ENCODE measurements at places on chromosomes 3 and 15. TPM values are rescaled to one million over a fixed set of nuclear protein-coding genes. Genes with fewer than 3 reads are reported as not detected.

DNA sequence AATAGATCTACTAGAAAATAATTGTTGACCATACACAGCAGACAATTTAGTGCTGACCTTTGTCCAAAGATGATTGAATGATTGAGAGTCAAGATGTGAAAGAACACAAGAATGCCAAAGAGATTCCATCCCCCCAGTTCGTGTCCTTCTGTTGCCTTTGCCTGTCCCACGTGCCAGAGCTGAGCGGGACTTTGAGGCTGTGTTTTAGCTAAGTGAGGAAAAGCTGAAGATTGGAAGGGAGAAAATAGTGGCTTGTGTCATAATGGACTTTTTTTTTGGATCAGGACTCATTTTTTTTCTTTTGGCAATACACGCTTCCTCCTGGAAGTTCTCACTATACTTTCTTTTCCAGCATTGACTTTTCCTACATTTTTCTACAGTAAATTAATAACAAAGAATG lies 206.6 kb upstream of the MDFIC2 start:
- H3K4me1 ChIP-seq, result no peaks in the 10 kb centered on the region
- H3K4me3 ChIP-seq, result no peak overlapping the region
- no peaks in the 10 kb centered on the region for H3K27me3 ChIP-seq

- no peaks in the 10 kb centered on the region for H3K36me3 ChIP-seq
- no peak overlapping the region for H3K27ac ChIP-seq
- DNase-seq, result no peak
- H3K4me1 ChIP-seq, result peaks cover 9% of the 10 kb centered on the region
Measured at GRCh38 chr3:112857526-112857925, 10.9 kb upstream of the CD200R1L start.

DNA sequence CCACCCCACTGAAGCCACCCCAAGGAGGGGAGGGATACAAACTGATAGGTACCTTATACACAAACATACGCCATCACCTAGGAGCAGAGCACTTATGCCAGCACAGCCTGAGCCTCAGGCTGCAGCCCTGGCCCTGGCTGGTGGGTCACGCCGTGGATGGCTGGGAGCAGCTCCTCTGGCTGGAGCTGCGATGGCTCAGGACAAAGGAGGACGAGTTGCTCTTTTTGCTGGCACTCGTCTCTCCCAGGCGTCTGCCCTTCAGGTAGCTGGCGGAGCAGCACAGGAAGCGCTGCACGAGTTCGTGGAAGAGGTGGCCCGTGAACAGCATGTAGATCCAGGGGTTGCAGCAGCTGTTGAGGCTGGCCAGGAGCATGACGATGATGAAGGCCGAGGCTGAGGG lies 16.6 kb downstream of the OXTR start:
- H3K4me1 ChIP-seq, result no peaks in the 10 kb centered on the region
- no peak overlapping the region for H3K27ac ChIP-seq
- DNase-seq, result no peak
- H3K4me3 ChIP-seq, result no peak overlapping the region
- H3K27me3 ChIP-seq, result no peaks in the 10 kb centered on the region

DNA sequence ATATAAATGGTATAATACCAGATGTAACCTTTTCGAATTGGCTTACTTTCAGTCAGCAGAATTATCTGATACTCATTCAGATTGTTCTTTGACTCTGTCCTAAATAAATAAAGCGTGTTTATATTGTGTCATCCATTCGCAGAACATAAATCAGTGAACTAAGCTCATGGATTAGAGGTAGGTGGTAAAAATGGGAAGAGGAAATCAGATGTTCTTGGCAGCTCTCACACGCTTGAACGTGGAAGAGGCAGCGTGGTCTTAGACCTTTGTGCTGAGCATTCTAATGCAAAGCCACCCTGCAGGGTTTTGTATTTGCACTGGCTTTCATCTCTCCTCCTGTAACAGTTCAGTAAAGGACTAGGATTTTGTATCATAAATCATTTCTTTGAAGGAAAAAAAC lies 441.4 kb downstream of the GABRG3 start:
- no peak overlapping the region for H3K4me3 ChIP-seq
- no peaks in the 10 kb centered on the region for H3K27me3 ChIP-seq
- DNase-seq, result no peak
- H3K27ac ChIP-seq, result no peak overlapping the region

DNA sequence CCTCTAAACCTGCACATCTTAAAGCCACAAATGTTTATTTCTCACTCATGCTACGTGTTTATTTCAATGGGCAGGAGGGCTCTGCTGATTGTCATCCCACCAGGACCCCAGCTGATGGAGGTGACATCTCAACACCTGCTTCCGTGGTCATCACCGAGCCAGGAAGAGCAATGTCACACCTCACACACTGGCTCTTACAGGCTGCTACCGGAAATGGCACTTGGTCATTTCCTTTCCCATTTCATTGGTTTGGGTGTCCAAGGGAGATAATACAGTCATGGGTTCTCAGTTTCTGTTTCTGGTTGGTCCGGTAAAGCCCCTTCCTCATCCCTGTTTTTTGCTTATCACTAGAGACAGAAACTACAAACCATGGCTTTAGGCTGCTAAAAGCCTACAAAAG lies 41.9 kb downstream of the ABHD2 start:
- H3K27ac ChIP-seq, result no peak overlapping the region
- H3K36me3 ChIP-seq, result no peaks in the 10 kb centered on the region
- DNase-seq, result no peak
- no peaks in the 10 kb centered on the region for H3K27me3 ChIP-seq
- peaks cover 9% of the 10 kb centered on the region for H3K4me1 ChIP-seq

GRCh38 chr3:54259636-54260035 lies 137.3 kb downstream of the CACNA2D3 start:
- no peak overlapping the region for H3K4me3 ChIP-seq
- no peaks in the 10 kb centered on the region for H3K4me1 ChIP-seq
- H3K27ac ChIP-seq, result no peak overlapping the region
- no peak for DNase-seq
- H3K36me3 ChIP-seq, result no peaks in the 10 kb centered on the region
- no peaks in the 10 kb centered on the region for H3K27me3 ChIP-seq

DNA sequence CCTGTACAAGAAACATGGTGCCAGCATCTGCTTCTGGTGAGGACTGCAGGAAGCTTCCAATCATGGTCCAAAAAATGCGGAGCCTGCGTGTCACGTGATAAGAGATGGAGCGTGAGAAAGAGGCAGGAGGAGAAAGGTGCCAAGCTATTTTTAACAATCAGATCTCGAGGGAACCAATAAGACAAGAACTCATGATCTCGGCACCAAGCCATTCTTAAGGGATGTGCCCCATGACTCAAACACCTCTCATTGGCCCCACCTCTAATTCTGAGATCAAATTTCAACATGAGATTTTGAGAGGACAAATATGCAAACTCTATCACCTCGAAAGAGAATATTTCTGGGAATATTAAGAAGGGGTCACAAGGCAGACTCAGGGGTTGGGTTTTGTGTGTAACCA lies 107.2 kb downstream of the PYDC2 start:
- no peaks in the 10 kb centered on the region for H3K27me3 ChIP-seq
- no peak overlapping the region for H3K27ac ChIP-seq
- no peak for DNase-seq

- H3K27me3 ChIP-seq, result no peaks in the 10 kb centered on the region
- no peaks in the 10 kb centered on the region for H3K36me3 ChIP-seq
- H3K4me1 ChIP-seq, result no peaks in the 10 kb centered on the region
- H3K27ac ChIP-seq, result no peak overlapping the region
- no peak overlapping the region for H3K4me3 ChIP-seq
- no peak for DNase-seq
Measured at GRCh38 chr3:64267721-64268604, 42.7 kb upstream of the PRICKLE2 start.

- no peak for DNase-seq
- H3K27ac ChIP-seq, result no peak overlapping the region
- peaks cover 47% of the 10 kb centered on the region for H3K4me1 ChIP-seq
- H3K36me3 ChIP-seq, result no peaks in the 10 kb centered on the region
Measured at GRCh38 chr15:73599934-73600333, 33.3 kb downstream of the NPTN start.

- no peak overlapping the region for H3K4me3 ChIP-seq
- H3K36me3 ChIP-seq, result no peaks in the 10 kb centered on the region
- no peaks in the 10 kb centered on the region for H3K4me1 ChIP-seq
- H3K27me3 ChIP-seq, result no peaks in the 10 kb centered on the region
- H3K27ac ChIP-seq, result no peak overlapping the region
Measured at GRCh38 chr3:161208931-161209330, 12.2 kb upstream of the NMD3 start.

DNA sequence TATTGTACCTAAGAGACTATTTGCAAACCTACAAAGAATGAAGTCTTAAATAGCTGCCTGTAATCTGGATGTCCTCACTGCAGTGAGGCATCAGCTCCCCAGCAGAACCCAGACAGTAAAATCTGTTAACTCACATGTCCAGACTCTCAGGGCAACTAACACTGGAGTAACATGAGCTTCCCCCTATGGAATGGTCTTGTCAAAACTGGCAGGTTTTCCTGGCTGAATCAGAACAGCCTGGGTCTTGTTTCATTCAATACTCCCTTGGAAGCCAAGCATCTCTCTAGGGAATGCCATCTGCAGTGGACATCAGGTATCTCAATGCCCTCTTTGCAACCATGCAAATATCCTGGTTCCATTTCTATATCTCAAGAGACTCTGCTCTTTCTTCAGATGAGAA lies 24.4 kb downstream of the PTPN9 start:
- H3K27me3 ChIP-seq, result no peaks in the 10 kb centered on the region
- H3K36me3 ChIP-seq, result no peaks in the 10 kb centered on the region
- peaks cover 31% of the 10 kb centered on the region for H3K4me1 ChIP-seq
- DNase-seq, result peak; percentile 59

DNA sequence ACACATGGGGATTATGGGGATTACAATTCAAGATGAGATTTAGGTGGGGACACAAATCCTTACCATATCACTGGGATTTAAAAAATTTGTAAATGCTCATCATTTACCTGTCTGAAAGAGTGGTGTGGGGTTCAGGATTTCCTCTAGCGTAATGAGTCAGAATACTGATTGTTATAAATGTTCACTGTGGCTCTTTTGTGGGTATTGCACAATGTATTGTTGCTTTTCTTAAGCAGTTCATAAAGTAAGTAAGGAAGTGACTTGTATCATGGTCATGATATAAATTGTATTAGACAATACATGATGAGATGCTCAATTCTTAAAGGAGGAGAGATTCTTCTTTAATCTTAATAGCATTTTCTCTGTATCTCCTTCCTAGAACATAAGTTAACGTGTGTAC lies 262.1 kb downstream of the CNTN4 start:
- H3K27me3 ChIP-seq, result no peaks in the 10 kb centered on the region

DNA sequence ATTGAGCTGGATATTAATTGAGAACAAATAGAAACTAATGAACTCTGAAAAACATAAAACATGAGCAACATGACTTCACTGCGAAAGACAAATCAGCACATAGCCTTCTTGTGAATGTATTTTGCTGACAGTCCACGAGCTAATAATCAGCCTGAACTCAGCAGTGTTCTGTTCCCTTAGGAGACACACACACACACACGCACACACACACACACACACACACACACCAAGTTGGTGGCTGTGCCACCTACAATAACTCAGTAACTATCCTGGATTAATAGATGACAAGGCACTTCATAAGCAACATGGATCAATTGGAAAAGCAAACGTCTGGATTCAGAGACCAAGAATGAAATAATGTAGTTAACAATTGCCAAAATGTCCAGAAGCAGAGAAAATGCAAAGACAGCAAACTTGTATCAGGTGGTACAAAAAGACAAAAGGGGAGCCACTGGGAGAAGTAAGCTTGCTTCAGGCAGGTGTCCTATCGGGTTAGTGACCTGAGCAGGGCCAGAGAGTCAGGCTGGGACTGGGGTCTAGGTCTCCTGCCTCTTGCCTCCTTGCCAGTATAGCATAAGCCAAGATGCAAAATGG lies 20.5 kb upstream of the UBE2Q2 start:
- no peaks in the 10 kb centered on the region for H3K4me1 ChIP-seq
- no peak overlapping the region for H3K4me3 ChIP-seq
- H3K27ac ChIP-seq, result no peak overlapping the region
- DNase-seq, result no peak
- no peaks in the 10 kb centered on the region for H3K27me3 ChIP-seq

GRCh38 chr15:57427367-57427821 lies 51.1 kb downstream of the CGNL1 start:
- no peak for DNase-seq
- no peaks in the 10 kb centered on the region for H3K27me3 ChIP-seq
- no peak overlapping the region for H3K4me3 ChIP-seq

- DNase-seq, result no peak
- no peaks in the 10 kb centered on the region for H3K4me1 ChIP-seq
- no peak overlapping the region for H3K4me3 ChIP-seq
- no peak overlapping the region for H3K27ac ChIP-seq
- H3K36me3 ChIP-seq, result no peaks in the 10 kb centered on the region
- no peaks in the 10 kb centered on the region for H3K27me3 ChIP-seq
Measured at GRCh38 chr15:70954171-70954570, 61.5 kb downstream of the LRRC49 start.

GRCh38 chr15:100588638-100589242 lies 13.2 kb downstream of the LINS1 start:
- no peak overlapping the region for H3K27ac ChIP-seq
- H3K36me3 ChIP-seq, result peaks cover 12% of the 10 kb centered on the region
- no peaks in the 10 kb centered on the region for H3K27me3 ChIP-seq

- H3K4me3 ChIP-seq, result no peak overlapping the region
- no peaks in the 10 kb centered on the region for H3K4me1 ChIP-seq
- DNase-seq, result no peak
- no peaks in the 10 kb centered on the region for H3K27me3 ChIP-seq
- no peaks in the 10 kb centered on the region for H3K36me3 ChIP-seq
Measured at GRCh38 chr3:4753073-4753691, 226.1 kb upstream of the BHLHE40 start.

- peaks cover 7% of the 10 kb centered on the region for H3K4me1 ChIP-seq
- H3K36me3 ChIP-seq, result no peaks in the 10 kb centered on the region
- no peak overlapping the region for H3K27ac ChIP-seq
Measured at GRCh38 chr3:135456108-135456790, 509.3 kb upstream of the PPP2R3A start.

GRCh38 chr3:8822141-8822540 lies 52.7 kb upstream of the OXTR start:
- H3K4me1 ChIP-seq, result no peaks in the 10 kb centered on the region
- no peak overlapping the region for H3K4me3 ChIP-seq
- H3K27ac ChIP-seq, result no peak overlapping the region
- H3K27me3 ChIP-seq, result no peaks in the 10 kb centered on the region
- peaks cover 10% of the 10 kb centered on the region for H3K36me3 ChIP-seq

Gene SLC28A1
- not detected for total RNA-seq

Gene RLBP1
- total RNA-seq, result not detected

Gene SLC2A2
- not detected for total RNA-seq

Gene C3orf70
- not detected for total RNA-seq

Gene ZKSCAN7
- total RNA-seq, result 7.3 TPM

Gene UQCRC1
- 80.3 TPM for total RNA-seq

Gene LTK
- 0.78 TPM for total RNA-seq

Measured in Karpas-422 (cell line).